ENCODE measurements at places on chromosomes 3 and 15.

DNA sequence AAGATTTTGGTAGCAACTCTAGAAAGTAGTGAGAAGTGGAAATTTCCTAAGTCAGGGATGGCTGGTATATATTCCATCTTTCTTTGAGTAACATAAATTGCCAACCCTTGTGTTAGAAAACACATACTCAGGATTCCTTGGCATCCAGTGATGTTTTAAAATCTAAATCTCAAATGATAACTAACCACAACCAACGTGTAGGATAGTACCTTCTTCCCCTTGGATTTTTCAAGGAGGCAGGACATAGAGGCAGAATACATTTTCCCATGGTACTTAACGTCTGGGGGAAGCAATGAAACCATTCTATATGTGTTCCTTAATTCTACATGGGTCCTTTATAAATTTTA lies 93.4 kb downstream of the WDR76 start:
- no peak for DNase-seq

DNA sequence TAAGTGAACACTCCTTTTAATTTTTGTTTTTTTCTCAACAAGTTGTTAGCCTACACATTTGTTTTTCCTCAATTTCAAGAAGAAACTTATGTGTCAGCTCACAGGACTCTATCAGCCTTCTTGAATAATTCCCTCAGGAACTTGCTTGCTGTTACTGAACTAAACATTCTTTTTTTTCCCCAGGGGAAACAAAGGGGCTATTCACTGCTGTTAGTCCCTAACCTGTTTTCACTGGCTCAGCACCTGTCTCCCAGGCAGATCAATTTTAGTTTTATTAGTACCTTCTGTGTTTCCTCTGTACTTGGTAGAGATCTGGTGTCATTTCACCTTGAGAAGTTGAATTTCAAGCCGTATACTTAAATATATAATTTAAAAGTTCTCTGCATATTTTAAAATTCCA lies 644.6 kb downstream of the CADM2 start:
- DNase-seq: no peak

GRCh38 chr3:123070510-123070909 lies 3.7 kb downstream of the PDIA5 start:
- no peak for DNase-seq

DNA sequence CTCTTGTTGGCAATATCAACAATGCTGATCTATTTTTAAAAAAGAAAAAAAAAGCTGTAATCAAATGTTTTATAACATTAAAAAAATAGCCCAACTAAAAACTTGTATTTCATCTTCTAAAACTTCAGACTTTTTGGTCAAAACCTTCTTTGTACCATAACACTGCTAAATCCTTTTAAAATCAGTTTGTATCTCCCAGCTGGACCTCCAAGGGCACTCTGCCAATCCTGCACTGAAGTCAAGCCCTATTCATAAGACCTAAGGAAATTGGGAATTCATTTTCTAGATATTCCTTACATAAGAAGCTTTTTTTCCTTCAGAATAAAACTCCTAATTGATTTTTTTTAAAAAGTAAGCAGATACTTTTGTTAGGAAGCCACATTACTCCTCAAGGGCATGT lies 38.2 kb upstream of the HCLS1 start:
- DNase-seq: no peak

GRCh38 chr3:61573441-61573840 lies 12.1 kb downstream of the PTPRG start:
- DNase-seq: no peak

- DNase-seq: no peak
These were observed 24.2 kb upstream of the GMPPB start for GRCh38 chr3:49747792-49748480.

DNA sequence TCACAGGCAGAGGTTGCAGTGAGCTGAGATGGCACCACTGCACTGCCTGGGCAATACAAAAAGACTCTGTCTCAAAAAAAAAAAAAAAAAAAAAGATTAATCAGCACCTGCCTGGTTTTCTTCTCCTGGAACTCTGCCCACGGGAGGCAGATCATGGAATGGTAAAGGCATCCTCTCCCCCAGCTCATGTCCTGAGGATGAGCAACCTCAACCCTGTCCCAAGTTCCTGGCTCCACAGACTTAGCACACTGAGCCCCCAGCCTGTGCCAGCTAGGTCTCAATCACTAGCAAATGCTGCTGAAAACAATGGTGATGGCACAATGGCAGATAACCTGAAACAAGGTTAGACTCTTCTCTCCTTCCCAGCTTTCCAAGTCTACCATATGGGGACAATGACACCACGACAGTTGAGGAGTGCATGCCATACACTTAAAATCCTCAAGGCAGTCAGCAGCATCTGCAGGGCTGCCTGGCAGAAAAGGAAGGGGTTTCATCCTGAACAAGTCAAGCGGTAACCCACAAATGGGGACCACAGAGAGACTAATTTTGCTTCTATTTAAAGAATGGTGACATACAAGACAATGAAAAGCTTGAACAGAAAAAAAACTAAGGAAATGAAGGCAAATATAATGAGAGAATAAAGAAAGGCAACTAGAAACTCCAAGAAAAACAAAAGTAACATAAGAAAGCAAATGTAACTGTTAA lies 4.8 kb downstream of the CLN6 start:
- no peak for DNase-seq

- DNase-seq: no peak
These were observed 107.4 kb downstream of the TBL1XR1 start for GRCh38 chr3:177089901-177090300.

- DNase-seq: no peak
These were observed 79.2 kb downstream of the EFL1 start for GRCh38 chr15:82183121-82184031.

- no peak for DNase-seq
These were observed 475 bp downstream of the ERC2 start for GRCh38 chr3:56467801-56468183.

DNA sequence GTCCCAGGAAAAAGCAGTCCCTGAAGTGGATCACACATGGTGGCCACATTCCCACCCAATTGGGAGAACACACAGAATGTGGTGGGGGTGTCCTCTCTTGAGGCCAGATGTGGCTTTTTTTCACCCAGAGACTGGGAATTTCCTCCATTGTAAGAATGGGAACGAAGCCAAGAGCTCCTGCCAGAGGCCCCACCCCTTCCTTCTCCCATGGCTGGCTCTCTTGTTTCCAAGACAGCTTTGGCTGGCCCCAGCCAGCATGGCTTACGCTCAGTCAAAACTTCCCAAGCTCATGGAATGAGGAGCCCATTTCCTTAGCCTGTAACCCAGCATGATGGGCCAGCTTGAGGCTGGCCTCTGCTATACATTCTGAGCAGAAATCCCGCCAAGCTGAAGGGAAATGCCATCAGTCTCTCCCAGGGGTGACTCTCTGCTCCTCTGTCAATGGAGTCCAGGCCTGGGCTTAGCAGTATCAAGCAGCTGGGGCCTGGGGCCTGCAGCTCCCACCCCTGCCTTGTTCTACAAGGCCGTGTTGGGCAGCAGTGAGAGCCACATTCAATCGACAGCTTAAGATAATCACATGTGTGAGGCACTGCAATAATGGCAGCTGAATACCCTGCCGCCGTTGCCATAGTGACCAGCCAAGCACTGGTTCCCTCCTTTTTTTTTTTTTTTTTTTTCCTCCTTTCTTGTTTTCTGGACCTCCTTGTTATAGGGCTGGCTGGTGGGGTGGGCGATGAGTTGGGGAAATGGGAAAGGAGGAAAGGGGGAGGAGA lies 142.4 kb downstream of the EPHB1 start:
- DNase-seq: no peak

DNA sequence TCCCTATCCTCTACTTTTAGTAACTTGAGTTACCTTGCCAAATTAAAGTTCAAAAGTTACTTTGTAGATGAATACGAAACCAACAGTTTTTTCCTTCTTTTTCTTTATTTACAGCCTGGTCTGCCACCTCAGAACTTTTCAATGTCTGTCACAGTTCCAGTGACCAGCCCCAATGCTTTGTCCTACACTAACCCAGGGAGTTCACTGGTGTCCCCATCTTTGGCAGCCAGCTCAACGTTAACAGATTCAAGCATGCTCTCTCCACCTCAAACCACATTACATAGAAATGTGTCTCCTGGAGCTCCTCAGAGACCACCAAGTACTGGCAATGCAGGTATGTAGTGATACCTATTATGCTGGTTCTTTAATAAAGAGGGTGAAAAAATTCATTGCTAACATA lies 59.0 kb downstream of the LYSMD4 start:
- DNase-seq: no peak

DNA sequence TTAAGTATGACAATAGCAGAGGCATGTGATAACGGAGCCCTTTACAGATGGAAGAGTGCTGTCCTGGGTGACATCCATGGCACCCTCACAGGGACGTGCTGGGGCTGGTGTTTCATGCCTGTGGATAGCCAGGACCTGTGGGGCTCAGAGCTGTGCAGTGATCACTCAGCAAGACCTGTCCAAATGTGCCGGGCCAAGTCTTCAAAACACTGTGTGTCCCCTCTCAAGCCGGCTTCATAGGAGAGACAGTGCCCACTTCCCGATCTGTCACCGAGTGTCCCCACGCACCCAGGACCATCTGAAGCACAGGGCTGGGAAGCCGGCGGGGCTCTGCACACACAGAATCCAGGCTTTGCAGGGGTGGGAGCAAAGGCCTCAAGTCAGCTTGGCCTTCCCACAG lies 217.2 kb upstream of the IGF1R start:
- no peak for DNase-seq

DNA sequence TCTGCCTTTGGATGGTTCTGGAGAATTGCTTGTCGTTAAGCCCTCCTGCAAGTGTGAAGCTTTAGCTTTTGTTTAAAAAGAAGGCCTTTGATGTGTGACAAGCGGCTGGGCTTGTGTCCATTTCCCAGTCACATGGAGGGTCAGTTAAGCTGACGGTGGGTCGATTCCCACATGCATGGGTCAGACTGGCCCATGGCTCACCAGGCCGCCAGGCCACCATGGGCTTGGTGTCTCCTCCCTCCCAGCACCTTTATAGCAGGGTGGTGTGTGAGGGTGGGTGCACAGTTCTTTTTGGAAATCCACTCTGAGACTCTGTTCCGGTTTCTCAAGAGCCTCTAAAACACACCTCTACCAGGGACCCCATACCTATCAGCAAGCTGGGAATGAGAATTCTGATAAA lies 67.2 kb downstream of the SCN5A start:
- DNase-seq: no peak

DNA sequence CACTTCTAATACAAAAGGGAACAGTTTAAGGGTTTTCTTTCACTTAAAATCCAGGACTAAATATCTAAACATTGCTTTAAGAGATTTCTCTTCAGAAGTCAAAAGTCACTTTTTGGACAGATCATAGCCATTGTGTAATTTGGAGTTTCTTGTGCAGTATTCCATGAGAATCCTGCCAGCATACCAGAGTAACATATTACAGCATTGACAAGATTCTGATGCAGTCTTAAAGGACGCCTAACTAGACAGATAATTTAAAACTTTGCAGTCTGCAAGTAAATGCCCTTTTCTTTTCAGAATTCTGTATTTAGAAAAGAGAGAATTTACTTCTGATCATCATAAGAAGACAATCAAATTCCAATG lies 17.5 kb upstream of the IGSF10 start:
- DNase-seq: no peak

GRCh38 chr3:127614928-127615589 lies 13.9 kb upstream of the PODXL2 start:
- DNase-seq: no peak

GRCh38 chr3:140510303-140510861 lies 167.5 kb upstream of the TRIM42 start:
- DNase-seq: no peak

GRCh38 chr3:129182390-129183185 lies 1.1 kb downstream of the CNBP start:
- DNase-seq: no peak
